ENCODE measurements at places on chromosomes 12 and 14.
A peak's percentile ranks its signal among the peaks of the same experiment; 100 is the strongest.

DNA sequence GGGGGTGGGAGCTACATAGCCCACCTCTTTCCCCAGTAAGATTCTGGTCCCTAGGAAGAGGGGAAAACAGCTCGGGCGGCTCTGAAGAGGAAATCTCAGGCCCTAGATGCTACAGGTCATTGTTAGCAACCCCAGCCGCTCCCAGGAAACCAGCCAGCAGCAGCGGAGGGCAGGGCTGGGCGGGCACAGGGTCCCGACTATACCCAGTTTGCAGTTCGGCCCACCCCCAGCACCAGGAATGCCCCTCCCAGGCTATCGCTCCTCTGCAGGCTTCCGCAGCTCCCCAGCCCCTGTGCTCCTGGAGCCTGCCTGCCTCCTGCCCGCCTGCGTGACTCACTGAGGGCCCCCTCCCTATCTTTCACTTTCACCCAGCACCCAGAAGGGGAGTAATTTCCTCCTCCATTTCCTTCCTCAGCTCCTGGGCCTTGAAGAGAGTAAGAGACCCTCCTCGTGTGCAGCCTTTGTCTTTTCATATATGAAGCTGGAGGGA, 27.2 kb upstream of the PNMA1 start:
- peak; percentile 70 for DNase-seq

- no peak for DNase-seq
Measured at GRCh38 chr12:64007853-64008252, 163.4 kb downstream of the SRGAP1 start.

- no peak for DNase-seq
Measured at GRCh38 chr12:94033101-94033500, 115.3 kb upstream of the PLXNC1 start.

GRCh38 chr14:39988939-39989338, 556.7 kb upstream of the FBXO33 start:
- peak; percentile 51 for DNase-seq

DNA sequence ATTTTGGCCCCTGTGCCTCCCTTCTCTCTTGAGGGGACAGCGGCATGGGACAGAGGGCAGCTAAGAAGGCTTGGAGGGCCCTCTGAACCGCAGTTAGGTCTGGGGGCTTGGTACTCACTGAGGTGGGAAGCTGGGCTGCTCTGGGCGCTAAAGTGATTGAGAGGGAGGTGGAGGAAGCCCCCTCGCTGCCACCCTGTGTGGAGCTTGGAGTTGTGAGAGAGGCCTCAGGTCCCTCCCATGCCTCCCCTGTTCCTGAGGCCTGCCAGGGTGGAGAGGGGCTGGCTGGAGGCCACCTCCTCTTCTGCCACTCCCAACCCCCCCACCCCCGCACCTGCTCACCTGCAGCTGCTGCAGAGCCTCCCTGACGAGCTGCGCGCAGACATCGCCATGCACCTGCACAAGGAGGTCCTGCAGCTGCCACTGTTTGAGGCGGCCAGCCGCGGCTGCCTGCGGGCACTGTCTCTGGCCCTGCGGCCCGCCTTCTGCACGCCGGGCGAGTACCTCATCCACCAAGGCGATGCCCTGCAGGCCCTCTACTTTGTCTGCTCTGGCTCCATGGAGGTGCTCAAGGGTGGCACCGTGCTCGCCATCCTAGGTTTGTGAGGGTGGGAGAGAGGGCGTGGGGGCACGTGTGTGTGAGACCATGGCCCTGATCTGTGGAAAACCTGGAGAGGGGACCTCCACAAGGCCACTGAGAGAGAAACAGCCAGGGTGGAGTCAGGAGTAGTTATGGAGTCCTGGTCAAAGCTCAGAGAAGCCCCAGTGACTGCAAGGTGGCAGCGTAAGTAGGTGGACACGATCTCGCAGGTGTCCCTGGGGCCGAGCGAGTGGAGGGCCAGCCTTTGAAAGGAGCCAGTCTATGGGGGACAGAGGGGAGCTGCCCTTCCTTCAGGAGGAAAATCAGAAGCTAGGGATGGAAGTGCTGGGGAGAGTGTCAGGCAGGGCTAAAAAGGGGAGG, 11.2 kb downstream of the KCNH3 start:
- DNase-seq, result no peak

- DNase-seq, result no peak
Measured at GRCh38 chr12:38838056-38838850, 67.1 kb downstream of the CPNE8 start.

DNA sequence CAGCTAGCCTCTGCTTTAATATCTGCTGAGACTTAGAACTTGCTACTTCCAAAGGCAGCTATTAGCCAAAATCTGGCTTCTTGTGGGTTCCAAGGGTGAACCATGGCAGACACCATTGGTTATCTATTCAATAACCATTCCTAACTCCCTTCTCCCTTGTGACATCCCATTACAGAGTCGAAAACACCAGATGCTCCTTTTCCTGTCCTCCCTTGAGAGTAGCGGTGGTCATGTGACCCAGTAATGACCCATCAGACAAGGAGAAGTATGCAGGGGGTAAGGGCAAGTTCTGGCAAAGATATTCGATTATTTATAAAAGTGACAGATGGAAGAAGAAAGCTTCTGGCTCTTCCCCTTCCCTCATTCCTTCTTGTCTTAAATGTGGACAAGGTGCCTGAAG, 20.1 kb downstream of the TGFB3 start:
- DNase-seq, result no peak

DNA sequence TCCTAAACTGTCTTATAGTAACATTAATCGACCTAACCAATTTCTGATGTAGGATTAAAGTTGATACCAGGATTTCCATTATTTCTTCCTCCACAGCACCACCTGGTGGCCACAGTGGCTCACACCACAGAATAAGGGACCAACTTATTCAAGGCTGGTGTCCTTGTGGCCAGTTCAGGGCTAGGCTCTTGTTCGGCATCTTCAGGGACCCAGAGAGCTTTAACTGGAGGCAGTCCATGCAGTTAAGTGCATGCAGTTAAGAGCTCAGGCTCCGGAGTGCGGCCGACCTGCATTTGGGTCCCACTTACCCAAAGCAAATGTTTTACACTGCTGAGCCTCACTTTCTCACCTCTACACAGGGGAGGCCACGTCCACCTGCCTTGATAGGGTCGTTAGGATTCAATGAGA, 42.0 kb upstream of the GPR68 start:
- DNase-seq, result peak; percentile 75

DNA sequence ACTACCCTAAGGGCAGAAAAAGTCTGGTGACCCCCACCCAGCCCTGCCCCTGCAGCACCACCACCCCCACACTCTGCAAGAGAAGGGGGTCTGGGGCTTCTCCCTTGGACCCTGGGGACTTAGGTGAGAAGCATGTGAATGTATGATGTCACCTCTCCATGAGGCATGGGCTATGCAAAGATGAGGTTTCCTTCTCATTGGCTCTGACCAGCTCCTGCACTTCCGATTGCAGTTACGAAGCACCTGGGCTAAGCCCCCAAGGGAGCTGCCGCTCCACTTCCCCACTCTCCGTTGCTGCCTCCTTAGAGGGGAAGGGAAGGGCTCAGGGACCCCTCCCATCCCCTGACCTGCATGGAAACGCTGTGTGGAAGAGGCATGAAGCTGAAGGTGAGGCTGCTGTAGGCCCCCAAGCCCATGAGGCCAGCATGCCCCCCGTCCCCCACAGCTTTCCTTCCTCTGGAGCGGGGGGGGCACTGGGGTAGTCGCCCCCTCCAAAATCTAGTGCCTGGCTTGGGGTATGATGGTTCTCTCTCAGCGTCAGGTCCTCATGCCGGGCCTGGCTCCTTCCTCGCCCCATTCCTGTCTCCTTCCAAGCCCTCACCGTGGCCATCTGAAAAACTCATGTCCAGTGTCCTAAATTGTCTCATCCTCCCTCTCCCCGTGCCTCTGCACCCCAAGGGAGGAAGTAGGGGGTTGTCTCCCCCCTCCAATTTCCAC, 5.5 kb upstream of the DDX23 start:
- no peak for DNase-seq

DNA sequence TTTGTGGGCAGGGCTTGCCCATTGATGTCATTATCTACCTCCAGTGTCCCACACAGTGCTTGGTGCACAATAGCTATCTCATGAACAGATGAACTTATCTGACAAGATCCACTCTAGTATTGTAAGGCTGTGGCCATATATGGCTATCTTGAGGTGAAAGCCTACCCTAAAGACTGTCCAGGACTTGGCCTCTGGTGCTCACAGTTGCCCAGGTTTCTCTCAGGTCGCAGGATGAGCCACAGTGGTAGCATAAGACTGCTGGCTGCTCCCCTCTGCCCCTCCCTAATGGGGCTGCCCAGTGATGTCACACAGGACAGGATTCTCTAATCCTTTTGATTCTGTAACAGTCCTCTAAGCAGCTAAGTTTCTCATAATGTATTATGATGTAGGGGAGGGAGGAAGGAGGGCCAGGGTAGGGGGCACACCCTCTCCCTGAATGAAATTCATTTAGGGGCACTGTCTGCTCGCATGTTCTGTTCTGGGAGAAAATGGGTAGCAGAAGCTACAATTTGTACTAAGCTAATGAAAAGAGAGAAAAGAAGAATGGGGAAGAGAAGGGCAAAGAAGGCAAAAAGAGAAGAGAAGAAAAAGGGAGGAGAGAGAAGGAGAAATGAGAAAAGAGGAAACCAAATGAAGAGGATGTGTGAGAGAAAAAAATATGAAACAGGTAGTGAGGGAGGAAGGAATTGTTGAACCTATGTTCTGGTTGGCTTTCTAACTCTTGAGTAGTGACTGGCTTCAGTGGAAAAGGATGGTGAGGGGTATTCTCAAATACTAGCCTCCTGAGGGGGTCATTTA, 3.4 kb upstream of the PPM1A start:
- no peak for DNase-seq

DNA sequence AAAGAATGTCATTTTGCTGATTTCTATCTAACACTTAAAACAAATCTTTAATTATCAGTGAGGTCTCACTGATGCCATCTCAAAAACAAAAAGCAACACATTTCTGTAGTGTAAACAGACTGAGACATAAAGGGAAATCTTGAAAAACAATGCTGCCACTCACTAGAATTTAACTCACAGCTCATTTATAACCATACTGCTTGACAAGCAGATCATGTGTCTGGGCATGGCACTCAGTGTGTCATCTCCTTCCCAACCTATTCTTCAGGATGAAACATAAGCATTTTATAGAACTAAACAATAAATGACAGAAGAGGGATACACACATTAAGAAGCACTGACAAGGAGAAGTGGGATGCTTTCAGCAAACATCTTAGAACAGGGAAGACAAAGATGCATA, 22.4 kb downstream of the ATF7 start:
- no peak for DNase-seq

- no peak for DNase-seq
Measured at GRCh38 chr14:23025151-23025814, 9.4 kb downstream of the PSMB5 start.

DNA sequence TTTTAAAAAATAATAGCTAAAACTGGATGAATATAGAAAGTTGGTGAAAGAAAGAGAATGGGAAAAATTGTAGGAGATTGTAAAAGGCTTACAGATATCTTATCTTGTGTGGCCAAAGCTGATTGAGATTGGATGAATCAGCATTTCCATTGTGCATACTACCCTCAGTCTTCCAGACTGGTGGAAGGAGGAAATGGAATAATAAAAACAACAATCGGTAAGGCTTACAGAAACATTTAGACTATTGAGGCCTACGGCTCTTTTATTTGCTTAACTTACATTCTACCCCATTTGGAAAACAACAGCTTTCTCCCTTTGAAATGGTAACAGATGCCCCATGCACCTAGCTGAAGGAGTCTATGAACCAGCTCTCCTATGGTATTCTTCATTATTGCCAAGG, 129.8 kb downstream of the PTPRB start:
- no peak for DNase-seq

- DNase-seq, result no peak
Measured at GRCh38 chr14:77046721-77047120, 18.2 kb upstream of the IRF2BPL start.

- DNase-seq, result no peak
Measured at GRCh38 chr14:104770851-104771272, 17.9 kb downstream of the SIVA1 start.

- peak; percentile 20 for DNase-seq
Measured at GRCh38 chr14:37622231-37622923, 26.9 kb downstream of the TTC6 start.

DNA sequence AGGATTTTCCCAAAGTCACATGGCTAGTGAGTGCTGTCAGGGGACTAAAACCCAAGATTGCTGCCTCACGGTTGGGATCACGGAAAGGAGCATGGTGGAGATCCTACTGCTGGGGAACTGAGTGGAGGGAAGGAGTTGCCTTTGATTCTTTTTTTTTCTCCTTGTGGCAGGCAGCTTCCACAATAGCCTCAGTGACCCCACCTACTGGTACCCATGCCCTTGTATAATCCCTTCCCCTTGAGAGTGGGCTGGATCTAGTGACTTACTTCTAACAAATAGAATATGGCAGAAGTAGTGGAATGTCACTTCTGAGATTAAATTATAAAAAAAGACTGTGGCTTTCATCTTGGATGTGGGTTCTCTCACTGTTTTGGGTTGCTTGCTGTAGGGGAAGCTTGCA, 135.7 kb downstream of the DICER1 start:
- no peak for DNase-seq
